ENCODE measurements at places on chromosomes 12 and 14. TPM values are rescaled to one million over a fixed set of nuclear protein-coding genes. Genes with fewer than 3 reads are reported as not detected.

PPTC7 gene
- 31.4 TPM for total RNA-seq

PIANP gene
- total RNA-seq: 0.08 TPM

RPS6KA5 gene
- total RNA-seq: 4.6 TPM

DNA sequence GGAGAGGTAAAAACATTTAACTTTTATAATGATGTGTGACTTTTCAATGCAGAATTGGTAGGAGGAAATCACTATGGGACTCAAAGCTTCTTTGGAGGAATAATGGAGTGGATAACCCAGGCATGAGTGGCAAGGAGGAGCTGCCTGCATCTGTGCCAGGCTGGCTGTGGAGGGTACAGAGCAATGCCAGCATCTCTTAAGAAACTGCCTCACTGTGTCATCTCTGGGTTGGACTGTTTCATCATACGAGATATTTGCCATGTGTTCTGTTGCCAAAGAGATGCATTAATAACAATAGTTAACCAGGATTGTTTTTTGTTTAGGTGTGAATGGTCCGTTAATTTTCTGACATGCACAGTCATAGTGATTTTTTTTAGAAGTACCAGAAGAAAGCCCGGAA is 183.7 kb upstream of the NTF3 start:
- DNase-seq: no peak

GRCh38 chr14:58977366-58977765 is 211.1 kb upstream of the DAAM1 start:
- no peak for DNase-seq

- DNase-seq: no peak
Observed at GRCh38 chr12:78038541-78038940, 207.8 kb downstream of the NAV3 start.

- no peak for DNase-seq
Observed at GRCh38 chr12:64016521-64016920, 172.0 kb downstream of the SRGAP1 start.

Data from GM12878 (cell line).